ENCODE measurements at places on chromosomes 7 and 10.
A peak's percentile ranks its signal among the peaks of the same experiment; 100 is the strongest.

GRCh38 chr10:93436591-93437085 lies 45.5 kb downstream of the MYOF start:
- no peak for DNase-seq

- no peak for DNase-seq
Observed at GRCh38 chr10:58913717-58914116, 262.7 kb upstream of the PHYHIPL start.

GRCh38 chr10:82738592-82738991 lies 863.6 kb downstream of the NRG3 start:
- no peak for DNase-seq

- no peak for DNase-seq
Observed at GRCh38 chr7:134533288-134533771, 6.0 kb downstream of the AKR1B10 start.

- no peak for DNase-seq
Observed at GRCh38 chr7:38052786-38053185, 125.3 kb upstream of the STARD3NL start.

GRCh38 chr10:30026578-30026977 lies 32.8 kb downstream of the JCAD start:
- no peak for DNase-seq

- DNase-seq, result peak; percentile 61
Observed at GRCh38 chr10:110872145-110872983, 636 bp downstream of the PDCD4 start.

DNA sequence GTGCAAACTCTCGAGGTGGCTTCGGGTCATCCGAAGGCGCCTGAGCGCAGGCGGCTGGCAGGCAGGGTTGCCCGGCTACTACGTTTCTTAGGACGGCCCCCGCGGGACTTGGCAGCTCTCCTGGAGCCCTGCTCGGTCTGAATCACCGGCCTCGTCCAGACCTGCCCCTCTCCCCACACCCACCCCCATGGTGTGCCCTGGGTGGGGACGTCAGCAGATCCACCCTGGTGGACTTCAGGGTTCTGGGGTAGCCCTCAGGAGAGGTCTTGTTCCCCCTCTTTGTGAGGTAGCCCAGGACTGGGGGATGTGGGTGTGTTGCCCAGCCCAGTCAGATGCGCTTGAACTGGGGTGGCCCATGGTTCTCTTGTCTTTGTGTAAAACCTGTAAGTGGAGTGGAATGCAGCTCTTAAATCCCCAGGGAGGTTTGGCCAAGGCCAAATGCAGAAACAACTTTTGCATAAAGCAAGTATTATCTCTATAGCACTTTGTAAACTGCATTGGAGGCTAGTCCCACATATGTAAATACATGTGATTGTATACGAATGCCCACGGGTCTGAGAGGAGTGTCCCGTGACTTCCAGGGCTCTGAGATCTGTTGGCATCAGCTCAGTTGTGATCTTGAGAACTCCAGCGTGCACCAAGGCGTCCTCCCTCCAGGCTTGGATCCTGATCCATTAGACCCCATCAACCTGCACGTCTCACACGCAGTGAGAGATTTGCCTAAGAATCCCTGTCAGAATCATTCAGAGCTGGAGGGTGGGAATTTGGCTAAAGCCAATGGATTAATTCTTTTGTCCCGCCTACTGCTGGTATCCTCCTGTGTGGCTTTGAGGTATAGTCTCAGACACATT lies 1.8 kb downstream of the PFKFB3 start:
- DNase-seq, result no peak

- DNase-seq, result no peak
Observed at GRCh38 chr10:44478876-44479705, 94.2 kb upstream of the CXCL12 start.

DNA sequence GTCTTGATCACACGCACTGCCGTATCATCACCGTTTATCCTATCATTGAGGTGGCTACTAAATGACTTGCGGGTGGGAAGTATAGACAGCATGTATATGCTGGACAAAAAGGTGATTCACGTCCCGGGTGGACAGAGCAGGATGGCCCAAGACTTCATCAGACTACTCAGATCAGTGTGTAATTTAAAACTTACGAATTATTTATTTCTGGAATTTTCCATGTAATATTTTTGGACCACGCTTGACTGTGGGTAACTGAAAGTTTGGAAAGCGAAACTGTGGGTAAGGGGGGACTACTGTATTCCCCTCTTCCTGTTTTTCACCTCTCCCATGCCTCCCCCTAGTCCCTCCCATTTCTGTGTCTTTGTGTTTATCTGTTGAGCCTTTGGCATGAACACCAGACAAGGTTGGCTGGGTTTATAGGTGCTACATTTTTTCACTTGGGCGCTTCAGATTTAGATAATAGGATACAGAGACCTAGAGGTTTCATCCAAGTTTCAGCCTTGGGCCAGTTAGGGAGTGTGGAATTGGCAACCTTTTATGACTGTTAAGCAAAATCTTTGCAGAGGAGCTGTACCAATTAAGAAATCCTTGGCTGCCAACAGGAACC lies 55.8 kb downstream of the RBM20 start:
- no peak for DNase-seq

DNA sequence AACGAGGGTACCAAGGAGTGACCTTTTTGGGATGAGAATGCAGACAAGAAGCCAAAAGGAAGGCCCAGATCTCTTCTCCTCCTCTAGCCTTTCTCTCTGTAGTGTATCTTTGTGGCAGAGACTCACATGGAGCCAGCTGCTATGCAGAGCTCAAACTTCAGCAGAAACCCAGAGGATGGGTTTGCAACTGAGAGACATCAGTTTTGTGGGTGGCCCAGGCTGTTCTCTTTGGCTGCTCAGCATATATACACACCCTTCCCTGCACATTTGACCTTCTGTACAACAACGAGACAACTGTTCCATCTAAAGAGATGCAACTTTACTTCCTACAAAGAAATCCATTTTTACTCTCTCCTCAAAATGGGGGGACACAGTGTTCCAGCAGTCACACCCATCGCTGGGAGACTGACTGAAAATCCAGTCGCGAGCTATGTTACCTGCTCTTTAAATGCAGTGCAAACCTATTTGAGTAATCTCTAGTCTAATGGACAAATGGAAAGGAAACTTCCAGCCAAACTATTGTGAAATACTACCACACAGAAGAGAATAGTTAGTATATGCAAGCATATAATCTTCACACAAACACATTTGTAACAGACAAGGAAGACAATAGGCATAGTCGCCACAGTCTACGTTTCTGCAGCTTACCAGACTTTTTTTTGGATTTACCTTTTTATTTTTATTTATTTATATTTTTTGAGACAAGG lies 51.2 kb downstream of the GTF2I start:
- DNase-seq, result no peak

- no peak for DNase-seq
Observed at GRCh38 chr10:127182161-127182560, 14.2 kb downstream of the INSYN2A start.

GRCh38 chr7:90957883-90958282 lies 306.4 kb upstream of the FZD1 start:
- DNase-seq, result no peak

DNA sequence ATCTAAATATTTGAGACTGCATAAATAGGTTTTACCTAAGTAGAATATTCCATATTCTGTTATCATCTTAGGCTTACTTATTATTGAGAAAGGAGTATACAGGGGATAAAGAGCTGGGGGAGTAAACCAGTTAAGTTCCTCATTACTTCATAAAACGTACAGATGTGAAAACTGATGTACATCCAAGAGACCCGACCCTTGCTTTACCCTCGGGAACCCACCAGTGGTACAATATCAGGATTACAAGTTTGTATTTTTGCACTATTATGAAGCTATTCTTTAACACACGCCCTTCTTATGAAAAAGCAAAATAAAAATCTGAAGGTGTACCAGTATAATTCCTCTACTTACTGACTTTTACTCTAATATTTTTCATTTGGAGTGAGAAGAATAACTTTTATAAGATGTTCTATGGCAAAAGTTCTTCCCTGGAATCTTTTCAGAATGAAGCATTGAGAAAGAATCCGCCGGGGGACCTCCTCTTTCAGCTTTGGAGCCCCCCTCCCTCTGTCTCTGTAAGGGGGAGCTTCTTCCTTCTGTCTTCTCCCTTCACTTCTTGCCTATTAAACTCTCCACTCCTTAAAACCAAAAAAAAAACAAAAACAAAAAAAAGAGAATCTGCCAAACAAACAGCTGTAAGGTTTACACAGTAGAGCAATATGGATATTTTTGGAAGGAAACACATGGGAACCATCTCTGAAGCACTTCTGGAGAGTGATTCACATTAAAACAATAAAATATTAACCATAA lies 550.0 kb downstream of the TNS3 start:
- DNase-seq, result no peak

GRCh38 chr7:8516976-8517375 lies 83.6 kb downstream of the NXPH1 start:
- no peak for DNase-seq

DNA sequence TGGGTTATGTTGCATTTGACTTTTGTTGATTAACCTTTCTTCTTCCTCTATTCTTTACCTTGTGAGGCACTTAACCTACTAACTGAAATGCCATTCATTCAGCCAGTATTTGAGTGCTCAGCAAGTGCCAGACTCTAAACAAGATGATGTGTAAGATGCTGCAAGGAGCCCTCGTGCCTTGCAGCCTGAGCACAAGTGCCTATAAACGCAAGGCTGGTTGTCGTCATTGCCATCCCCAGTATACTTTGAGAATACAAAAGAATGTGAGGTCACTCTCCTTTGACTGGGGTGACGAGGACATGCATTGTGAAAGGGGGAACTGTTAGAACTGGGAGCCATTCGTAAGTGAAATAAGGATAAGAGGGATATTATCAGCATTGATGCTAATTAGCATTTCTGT lies 103.0 kb downstream of the AUTS2 start:
- DNase-seq, result no peak

GRCh38 chr7:86280150-86280549 lies 363.6 kb upstream of the GRM3 start:
- no peak for DNase-seq

DNA sequence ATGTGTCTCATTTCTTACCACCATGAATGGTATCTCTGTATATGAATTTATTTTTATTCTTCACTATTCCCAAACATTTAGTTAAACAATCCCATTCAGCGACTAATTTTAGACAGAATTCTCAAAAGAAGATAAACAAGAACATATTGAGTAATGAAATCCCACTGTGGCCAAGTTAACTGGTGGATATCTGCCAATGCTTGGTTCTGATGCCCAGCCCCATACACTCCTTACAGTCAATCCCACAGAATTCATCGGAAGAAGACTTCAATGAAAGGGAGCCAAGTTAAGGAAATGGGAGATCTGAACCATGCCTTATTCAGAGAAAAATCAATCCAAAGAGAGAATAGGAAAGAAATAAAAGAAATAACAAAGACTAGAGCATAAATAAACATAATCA lies 518.0 kb downstream of the XPNPEP1 start:
- no peak for DNase-seq

- DNase-seq, result no peak
Observed at GRCh38 chr10:99754670-99755069, 22.6 kb downstream of the CUTC start.

- DNase-seq, result no peak
Observed at GRCh38 chr7:105353752-105354328, 34.9 kb downstream of the SRPK2 start.

- DNase-seq, result no peak
Observed at GRCh38 chr7:4663239-4664018, 18.7 kb upstream of the FOXK1 start.

- DNase-seq, result no peak
Observed at GRCh38 chr7:53602817-53603418, 567.5 kb downstream of the POM121L12 start.

GRCh38 chr10:133400624-133401424 lies 6.9 kb downstream of the MTG1 start:
- no peak for DNase-seq

DNA sequence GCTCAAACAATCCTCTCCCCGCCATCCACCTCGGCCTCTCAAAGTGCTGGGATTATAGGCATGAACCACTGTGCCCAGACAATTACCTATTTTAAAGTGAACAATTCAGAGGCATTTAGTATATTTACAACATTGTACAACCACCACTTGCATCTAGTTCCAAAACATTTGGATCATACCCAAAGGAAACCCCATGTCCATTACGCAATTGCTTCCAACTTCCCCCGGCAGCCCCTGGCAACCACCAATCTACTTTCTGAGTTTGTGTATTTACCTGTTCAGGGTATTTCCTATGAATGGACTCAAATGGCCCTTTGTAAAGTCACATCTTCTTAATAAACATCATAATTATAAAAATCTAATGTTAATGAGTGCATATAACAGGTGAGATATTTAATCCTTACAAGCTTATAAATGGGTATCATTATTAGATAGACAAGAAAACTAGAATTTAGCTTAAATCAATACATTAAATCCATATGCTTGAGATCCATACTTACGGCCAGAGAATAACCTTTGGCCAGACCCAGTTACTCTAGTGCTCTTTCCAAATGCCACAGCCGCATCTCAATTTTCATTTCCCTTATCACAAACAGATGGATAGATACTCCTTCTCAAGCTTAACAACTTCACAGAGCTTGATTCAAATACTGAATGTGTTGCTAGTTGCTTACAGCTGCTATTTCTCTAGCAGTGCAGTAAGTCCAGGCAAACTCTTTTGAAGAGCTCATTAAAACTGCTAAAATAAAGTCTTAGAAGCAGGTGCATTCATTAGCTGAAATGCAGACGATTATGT lies 133.4 kb upstream of the MKLN1 start:
- DNase-seq, result no peak

- no peak for DNase-seq
Observed at GRCh38 chr10:96488161-96488935, 25.4 kb downstream of the TLL2 start.

DNA sequence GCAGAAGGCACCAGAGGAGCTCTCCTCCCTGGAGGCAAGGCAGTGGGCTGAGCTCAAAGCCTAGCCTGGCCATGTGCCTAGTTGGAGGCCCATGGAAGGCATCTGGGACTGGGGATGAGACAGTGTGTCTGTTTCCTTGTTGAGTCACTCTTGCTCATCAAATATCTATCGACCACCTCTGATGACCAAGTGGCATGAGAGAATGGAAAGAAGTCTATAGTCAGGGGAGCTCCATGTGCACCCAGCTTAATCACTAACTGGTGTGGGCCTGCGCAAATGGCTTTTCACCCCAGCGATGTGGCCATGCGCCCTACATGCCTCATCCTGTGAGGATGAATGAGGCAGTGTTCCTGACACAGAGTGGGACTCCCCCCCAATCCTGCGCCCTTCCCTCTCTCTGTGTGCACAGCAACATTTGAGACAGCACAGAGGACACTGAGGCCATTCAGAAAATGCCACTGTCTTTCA lies 229.9 kb downstream of the RPS24 start:
- DNase-seq, result peak; percentile 51

DNA sequence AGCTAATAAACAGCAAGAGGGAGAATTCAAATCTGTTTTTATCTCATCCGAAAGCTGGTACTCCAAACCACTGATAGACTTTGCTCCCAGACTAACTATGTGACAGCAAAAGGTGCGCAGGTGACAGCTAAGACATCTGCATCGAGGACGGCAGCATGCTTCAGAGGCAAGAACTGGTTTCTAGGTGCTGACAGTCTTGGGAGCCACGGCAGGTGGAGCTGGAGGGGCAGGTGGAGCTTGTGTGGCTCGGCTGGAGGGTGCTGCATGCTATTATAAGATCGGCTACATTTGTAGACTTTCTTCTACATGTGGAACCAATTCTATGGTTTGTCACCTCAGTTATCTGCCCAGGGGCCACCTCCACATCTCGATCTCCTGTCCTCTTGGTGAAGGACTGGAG lies 21.8 kb upstream of the MMP21 start:
- DNase-seq, result no peak

Measured in anterior cingulate cortex (tissue), 58 donors.